Kidney epithelial cell (primary cell): ENCODE measurements at places on chromosomes 4 and X.

DNA sequence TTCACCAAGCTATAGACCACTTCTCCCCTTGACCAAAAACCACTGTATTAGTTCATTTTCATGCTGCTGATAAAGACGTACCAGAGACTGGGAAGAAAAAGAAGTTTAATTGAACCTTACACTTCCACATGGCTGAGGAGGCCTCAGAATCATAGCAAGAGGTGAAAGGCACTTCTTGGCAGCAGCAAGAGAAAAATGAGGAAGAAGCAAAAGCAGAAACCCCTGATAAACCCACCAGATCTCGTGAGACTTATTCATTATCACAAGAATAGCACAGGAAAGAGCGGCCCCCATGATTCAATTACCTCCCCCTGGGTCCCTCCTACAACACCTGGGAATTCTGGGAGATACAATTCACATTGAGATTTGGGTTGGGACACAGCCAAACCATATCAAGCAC, 97.8 kb downstream of the DOCK11 start:
- no peak for DNase-seq

GRCh38 chr4:57499786-57500185, 389.6 kb upstream of the IGFBP7 start:
- no peak for DNase-seq

DNA sequence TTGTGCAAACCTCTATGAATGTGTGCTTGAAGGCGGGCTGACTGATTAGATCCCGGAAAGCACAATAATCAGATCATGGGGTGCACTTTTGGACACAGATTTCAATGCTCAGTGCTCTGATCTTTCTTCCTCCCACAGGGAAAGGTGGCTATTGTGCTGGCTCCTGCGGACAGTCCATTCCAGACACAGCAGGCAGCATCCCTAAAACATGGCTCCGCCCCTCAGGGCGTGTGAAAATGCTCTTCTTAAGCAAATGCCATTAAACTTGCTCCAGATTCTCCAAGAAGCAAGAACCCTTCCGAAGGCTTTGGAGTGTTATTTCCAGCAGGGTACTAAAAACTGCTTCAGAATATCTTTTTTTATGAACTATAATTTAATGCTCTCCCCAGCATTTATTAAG, 100.0 kb downstream of the SLC2A9 start:
- no peak for DNase-seq

DNA sequence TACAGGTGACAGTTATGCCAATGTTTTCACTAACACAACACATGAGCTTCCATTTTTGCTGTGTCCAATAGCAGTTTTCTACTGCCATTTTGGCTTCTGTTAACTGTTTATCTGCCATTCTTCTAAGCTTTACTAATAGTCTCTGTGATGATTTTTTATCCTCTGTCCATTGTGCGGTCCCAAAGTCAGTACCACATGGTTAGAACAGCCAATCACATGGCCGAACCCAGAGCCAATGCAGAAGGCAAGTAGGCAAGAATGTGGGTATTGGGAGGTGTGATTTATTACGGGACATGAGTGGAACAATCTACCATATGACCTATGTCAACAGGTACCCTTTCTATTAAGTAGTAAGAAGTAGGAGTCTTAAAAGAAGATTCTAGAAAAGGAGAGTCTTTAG, 61.5 kb downstream of the GRIA2 start:
- no peak for DNase-seq

GRCh38 chr4:55906989-55907388, 41.8 kb upstream of the CEP135 start:
- no peak for DNase-seq

- peak; percentile 4 for DNase-seq
Measured at GRCh38 chr4:140884431-140885058, 128.4 kb upstream of the TBC1D9 start.

- no peak for DNase-seq
Measured at GRCh38 chr4:172898715-172899114, 269.9 kb upstream of the GALNT7 start.

GRCh38 chr4:99383833-99384392, 31.4 kb upstream of the ADH1C start:
- no peak for DNase-seq

GRCh38 chr4:182876427-182876826, 40.8 kb downstream of the DCTD start:
- no peak for DNase-seq

DNA sequence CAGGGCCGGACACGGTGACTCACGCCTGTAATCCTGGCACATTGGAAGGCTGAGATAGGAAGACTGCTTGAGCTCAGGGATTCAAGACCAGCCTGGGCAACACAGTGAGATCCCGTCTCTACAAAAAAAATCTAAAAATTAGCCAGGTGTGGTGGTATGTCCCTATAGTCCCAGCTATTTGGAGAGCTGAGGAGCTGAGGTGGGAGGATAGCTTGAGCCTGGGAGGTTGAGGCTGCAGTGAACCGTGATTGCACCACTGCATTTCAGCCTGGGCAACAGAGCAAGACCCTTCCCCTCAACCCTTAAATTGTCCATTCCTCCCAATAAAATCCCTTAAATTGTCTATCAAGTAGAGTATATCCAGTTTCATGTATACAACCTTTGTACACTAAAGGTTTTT, 17.0 kb downstream of the OTUD6A start:
- DNase-seq, result no peak

DNA sequence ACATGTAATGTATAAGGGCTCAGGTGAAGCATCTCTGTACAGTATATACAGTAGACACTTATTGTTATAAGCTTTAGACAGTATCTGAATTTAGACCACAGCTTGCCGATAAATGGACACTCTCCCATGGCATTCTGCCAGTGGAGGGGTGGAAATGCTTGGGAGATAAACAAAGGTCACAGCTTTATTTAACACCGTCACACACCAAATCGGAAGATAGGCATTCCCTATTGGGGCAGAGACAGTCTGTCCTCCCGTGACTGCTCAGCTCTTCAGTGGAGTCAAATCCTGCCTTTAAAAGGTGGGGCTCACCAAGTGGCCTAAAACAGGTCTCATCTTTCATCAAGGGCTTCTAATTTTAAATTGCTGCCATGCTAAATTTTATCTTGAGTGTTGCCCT, 178.8 kb downstream of the CAMK2D start:
- no peak for DNase-seq

- no peak for DNase-seq
Measured at GRCh38 chrX:12988797-12989196, 13.9 kb downstream of the TMSB4X start.

DNA sequence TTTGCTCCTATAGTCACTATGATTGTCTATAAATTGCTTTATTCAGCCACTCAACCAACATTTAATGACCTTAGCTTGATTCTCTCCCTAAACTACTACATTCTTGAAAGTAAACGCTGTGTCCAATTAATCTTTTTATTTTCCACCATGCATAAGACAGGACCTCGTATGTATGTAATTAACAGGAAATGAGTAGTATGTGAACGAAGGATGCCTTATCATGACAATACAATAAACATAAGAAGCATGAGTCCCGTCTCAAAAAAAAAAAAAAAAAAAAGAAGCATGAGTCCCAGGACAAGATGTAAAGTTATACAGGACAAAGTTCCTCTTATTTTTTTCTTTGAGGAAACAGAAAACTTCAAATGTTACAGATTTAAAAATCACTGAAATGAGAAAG, 92.5 kb downstream of the PPP3CA start:
- DNase-seq, result no peak

GRCh38 chr4:52014903-52015302, 5.3 kb downstream of the LRRC66 start:
- no peak for DNase-seq

DNA sequence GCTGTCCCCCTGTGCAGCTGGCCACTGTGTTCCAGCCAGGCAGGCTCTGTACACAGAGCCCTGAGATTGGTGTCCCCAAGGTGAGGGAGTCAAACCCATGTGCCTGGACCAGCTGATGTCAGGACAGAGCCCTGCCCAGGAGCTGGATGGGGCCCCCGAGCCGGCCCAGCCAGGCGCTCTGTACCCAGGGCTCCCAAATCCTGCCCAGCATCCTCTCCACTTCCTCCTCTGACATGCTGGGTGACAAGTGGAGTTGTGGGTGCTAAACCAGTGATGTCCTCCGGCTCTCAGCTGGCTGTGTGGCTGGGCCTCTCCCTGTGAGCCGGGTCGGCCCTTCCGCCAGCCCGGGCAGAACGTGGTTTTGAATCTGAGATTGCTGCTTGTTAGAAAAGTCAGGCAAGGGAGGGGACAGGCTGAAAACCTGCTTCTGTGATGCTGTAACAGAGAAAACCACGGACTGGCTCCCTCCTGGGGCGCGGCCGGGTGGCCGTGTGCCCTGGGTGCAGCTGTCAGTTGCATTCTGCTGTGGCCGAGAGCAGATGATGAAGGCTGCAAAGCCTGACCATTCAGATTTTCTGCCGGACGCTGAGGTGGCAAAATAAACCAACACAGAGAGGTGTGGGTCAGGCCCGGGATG, 7.9 kb upstream of the CPLX1 start:
- DNase-seq, result no peak

DNA sequence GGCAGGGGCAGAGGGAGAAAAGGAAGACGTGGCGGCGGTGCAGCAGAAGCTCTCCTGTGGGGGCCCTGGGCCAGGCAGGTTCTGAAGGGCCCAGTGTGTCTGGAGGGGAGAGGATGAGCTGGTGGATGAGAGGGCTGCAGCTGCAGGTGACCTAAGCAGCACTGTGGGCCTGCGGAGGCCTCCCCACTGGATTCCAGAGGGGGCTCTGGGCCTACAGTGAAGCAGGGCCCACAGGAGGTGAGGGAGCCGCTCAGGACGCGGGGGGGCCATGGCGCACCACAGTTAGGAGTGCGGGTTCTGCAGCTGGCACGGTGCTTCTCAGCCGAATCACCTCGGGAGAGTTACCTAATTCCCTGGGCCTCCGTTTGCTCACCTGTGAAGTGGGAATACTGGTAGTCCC, 10.5 kb downstream of the ABLIM2 start:
- DNase-seq, result no peak

- no peak for DNase-seq
Measured at GRCh38 chr4:48350871-48351270, 9.5 kb downstream of the SLAIN2 start.

- DNase-seq, result no peak
Measured at GRCh38 chrX:19869193-19869592, 18.2 kb downstream of the SH3KBP1 start.

- no peak for DNase-seq
Measured at GRCh38 chrX:41604766-41605543, 83.8 kb upstream of the GPR34 start.

DNA sequence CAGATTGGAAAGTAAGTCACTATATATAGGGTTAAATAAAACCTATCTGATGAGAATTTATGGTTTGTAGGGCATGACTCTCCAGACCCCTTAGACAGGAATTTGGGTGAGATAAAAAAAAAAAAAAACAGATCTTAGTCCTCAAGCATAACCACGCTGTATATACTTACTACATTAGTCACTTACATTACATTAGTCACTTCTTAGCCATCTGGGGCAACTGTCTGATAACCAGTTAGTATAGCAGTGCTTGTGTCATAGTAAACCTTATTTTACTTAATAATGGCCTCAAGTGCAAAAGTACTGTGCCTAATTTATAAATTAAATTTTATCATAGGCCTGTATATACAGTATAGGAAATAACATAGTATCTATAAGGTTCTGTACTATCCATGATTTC, 60.2 kb upstream of the RPS6KA6 start:
- no peak for DNase-seq

GRCh38 chr4:10861036-10861435, 176.5 kb upstream of the CLNK start:
- no peak for DNase-seq

- DNase-seq, result peak; percentile 16
Measured at GRCh38 chr4:80365928-80366327, 30.4 kb downstream of the CFAP299 start.

GRCh38 chr4:156085100-156085499, 131.4 kb upstream of the CTSO start:
- DNase-seq, result no peak

DNA sequence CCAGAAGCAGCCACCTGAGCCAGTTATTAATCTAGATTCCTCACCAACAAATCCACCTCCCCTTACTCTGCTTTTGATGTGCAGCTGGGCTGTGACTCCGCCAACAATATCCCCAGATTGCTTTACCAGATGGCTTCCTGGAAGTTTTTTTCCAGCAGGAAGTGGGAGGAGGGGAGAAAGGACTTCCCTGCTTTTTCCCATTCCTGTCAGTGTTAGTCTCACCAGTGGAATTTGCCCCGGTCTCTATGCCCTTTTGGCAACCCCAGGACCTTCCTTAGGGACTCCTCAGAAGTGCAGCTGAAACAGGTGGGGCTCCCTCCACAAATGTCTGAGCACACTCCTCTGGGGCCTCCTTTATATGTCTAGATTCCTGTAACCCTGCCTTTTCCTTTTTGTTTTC, 465.2 kb upstream of the IGFBP7 start:
- no peak for DNase-seq

DNA sequence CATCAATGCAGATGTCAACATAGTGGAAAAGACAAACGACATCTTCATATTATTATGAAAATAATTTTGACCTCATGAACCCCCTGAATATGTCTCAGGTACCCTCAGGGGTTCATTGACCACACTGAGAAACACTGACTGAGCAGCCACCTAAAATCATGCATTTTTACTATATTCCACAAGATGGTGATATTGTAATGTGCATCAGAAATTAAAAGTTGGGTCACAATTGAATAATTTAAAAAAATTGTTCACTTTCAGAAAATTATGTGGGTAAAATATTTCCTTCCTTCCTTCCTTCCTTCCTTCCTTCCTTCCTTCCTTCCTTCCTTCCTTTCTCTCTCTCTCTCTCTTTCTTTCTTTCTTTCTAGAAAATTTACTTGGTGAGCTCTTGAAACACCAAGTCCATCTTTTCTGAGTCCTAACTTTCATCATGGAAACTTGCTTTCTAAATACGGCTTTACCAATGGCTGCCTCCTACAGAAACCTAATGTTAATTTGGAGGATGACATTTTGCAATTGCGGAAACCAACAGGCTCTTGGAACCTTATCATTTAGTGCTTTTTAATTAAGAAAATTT, 103.6 kb downstream of the RTL3 start:
- DNase-seq, result no peak

GRCh38 chr4:24456431-24456830, 127.9 kb downstream of the DHX15 start:
- no peak for DNase-seq

GRCh38 chr4:94595880-94596483, 144.2 kb downstream of the PDLIM5 start:
- DNase-seq, result peak; percentile 18

GRCh38 chr4:6964858-6965257, 55.2 kb downstream of the TBC1D14 start:
- DNase-seq, result no peak

DNA sequence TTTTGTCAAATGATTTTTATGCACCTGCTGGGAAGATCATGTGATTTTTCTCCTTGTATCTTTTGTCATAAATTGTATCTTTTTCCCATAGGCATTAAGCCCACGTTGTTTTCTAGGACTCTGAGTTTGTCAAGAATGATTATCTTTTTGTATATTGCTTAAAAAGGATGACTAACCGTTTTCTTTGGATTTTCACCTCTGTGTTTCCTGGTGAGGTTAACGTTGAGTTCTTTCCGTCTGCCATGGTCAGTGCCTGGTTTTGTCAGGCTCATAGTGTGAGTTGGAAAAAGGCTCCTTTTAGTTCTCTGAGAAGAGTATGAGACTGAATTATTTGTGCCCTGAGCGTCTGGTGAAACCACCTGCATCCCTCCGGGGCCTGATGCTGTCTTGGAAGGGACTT, 21.9 kb downstream of the PCGF3 start:
- DNase-seq, result no peak
